Activated effector memory CD4-positive, alpha-beta T cell treated with anti-CD3 and anti-CD28 coated beads, Interleukin-2, amount 50 U/mL, for 16 hours (primary cell): ENCODE measurements at places on chromosomes 6 and 20.

GRCh38 chr20:13755809-13756208 lies 28.9 kb downstream of the ESF1 start:
- DNase-seq = no peak

DNA sequence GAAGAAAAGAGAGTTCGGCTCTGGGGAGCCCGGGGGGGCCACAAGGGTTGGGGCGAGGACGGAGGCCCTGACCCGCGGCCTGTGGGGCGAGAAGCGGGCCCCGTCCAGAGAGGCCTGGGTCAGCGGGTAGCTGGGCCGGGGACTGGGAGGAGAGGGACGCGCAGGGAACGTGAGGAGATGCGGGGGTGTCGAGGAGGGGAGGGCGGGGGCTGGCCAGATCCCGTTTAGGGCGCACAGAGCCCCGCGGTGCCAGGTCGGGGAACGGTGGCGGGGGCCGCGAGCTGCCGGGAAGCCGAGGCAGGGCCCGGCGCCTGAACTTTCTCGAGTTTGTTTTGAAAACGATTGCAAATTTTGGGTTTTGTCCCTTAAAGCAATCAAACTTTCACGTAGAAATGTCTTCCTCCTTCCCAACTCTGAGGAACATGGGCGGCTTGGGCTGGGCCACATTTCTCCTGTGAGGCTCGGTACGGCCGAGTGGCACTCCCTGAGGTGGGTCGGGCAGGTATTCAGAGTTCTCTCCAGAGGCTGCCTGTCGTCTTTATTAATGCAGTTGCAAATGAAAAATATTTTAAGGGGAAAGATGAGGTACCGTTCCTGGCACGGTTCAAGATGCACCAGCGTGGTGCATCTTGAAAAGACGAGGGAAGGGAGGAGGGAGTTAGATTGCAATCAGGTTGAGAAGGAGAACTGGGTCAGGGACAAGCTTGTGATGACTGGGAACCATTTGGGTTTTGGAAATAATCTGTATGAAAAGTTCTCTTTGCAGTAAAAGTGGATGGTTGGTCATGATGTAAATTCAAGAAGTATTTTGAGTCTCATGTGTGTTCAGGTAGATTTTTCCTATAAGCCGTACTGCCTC lies 972 bp downstream of the RNF8 start:
- DNase-seq = peak; percentile 64

GRCh38 chr6:111782192-111782809 lies 91.0 kb downstream of the FYN start:
- DNase-seq = no peak

GRCh38 chr6:21594416-21595281 lies 1.1 kb downstream of the SOX4 start:
- DNase-seq = peak; percentile 74

DNA sequence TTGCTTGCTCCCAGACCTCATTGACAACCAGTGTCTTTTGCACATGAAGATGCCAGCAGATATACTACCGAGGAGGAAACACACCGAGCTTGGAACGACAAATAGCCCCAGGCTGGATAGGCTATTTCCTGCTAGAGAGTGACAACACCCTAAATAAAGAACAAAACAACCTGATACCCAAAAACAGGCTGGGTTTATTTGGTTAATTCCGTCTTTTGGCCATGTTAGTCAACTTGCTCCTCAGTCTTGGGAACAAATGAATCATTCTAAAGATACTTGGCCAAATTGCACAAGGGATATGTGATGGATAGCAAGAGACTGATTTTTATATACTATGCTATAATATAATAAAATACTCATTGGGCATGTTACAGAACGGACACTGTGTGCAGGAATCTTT lies 11.5 kb upstream of the MUC22 start:
- DNase-seq = no peak
